ENCODE measurements at places on chromosomes 2 and 18. TPM values are rescaled to one million over a fixed set of nuclear protein-coding genes. Genes with fewer than 3 reads are reported as not detected.

Gene IL1F10
- not detected for total RNA-seq

DNA sequence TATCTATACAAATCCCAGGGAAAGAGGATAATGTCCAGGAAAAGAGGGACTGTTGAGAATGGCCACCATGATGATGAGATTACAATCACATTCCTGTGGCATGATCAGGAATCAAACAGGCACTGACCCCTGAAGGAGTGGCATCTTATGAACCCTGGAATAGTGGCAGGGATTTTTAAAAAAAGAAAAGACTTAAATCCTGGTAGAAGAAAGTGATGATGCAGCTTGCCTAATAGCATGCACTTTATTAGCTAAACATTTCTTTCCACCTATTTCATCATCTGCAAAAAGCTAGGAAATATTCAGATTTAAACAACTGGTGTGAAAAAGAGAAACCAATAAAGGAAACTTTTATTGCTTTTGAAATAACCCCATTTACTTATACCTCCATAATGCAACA is 87.2 kb upstream of the FSHR start:
- no peak for DNase-seq

DNA sequence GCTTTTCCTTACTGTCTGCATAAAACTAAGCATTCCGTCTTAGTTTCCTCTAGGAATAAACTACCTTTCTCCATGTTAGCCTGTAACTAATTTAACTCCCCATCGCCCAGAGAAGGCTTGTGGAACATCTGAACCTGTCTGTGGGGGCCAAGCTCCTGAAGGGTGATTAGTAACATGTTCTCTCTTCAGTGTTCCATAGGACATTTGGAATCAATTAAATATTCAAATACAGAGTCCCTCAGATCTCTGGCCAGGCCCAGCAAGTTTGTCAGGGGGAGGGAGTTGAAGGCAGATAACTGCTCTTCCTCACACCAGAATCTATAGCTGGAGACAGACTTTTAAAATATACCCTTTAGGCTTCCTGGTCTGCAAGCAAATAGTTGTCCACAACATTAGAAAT is 8.8 kb downstream of the RDH14 start:
- no peak for DNase-seq

Gene EMILIN1
- total RNA-seq: 0.17 TPM

Gene TRABD2A
- 3.7 TPM for total RNA-seq

GRCh38 chr2:172639823-172640222 is 83.9 kb downstream of the PDK1 start:
- peak; percentile 91 for DNase-seq

Gene AMMECR1L
- 5.9 TPM for total RNA-seq

Gene IL36B
- not detected for total RNA-seq

GRCh38 chr2:147197754-147198483 is 646.9 kb upstream of the ACVR2A start:
- DNase-seq: no peak

- DNase-seq: no peak
Observed at GRCh38 chr2:75484840-75485239, 75.9 kb downstream of the EVA1A start.

- DNase-seq: no peak
Observed at GRCh38 chr2:190517468-190517867, 17.1 kb downstream of the NEMP2 start.

GRCh38 chr2:161436411-161436810 is 20.3 kb downstream of the TBR1 start:
- DNase-seq: peak; percentile 61

Gene MC2R
- not detected for total RNA-seq

DNA sequence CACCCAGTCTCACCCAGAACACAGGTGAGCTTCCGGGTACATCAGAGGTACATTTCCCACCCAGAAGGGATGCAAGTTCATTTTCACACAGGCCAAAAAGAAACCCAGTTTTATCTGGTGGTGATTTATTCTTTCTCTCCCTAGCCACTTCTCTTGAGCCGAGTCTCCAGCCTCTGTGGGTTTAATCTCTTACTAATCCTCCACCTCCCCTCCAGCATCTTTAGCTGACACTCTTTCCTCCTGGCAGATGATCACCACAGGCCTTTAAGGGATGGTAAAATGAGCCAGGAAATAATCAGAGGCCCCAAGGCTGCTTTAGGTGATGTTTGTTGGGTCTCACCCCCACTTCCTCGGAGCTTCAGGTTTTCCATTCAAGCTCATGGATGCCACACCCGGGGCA is 145.7 kb upstream of the DLX2 start:
- DNase-seq: no peak

GRCh38 chr18:38115201-38115600 is 549.6 kb upstream of the CELF4 start:
- DNase-seq: no peak

GRCh38 chr2:152573168-152573567 is 144.1 kb downstream of the PRPF40A start:
- peak; percentile 79 for DNase-seq

- DNase-seq: peak; percentile 50
Observed at GRCh38 chr18:43277164-43277600, at the start of gene SYT4. TSS of gene SYT4 (minus strand) at chr18:43277490. CDS start at chr18:43277281, 209 bp downstream.

Gene CCDC138
- total RNA-seq: 5.6 TPM

Gene ADD2
- total RNA-seq: 9.5 TPM

DNA sequence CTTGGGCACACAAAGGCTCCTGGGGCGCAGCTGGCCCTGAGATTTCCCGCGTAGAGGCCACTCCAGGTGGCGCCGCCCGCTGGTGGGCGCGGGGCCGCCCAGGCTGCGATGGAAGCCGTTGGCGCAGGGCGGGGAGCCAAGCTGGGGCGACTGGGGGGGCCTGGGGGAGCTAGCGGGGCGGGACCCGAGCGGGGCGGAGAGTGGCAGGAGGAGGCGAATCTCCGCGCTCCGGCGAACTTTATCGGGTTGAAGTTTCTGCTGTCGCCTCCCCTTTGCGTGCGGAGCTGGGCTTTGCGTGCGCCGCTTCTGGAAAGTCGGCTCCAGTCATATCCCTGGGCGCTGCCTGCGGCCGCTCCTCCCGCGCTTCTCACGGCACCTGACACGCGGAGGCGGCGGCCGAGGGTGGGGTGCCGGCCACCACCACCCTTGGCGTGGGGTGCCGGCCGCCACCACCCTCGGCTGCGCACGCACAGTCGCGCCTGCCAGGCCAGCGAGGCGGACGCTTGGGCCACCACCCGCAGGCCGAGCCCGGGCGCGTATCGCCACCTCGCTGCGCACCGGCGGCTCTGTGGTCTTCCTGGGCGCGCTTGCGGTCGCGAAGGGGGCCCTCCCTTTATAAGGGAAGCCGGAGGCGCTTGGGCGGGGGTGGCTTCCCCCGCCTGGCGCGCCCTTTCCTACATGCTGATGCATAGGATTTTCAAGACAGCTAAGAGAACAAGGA is 919 bp upstream of the CYP1B1 start:
- peak; percentile 95 for DNase-seq

DNA sequence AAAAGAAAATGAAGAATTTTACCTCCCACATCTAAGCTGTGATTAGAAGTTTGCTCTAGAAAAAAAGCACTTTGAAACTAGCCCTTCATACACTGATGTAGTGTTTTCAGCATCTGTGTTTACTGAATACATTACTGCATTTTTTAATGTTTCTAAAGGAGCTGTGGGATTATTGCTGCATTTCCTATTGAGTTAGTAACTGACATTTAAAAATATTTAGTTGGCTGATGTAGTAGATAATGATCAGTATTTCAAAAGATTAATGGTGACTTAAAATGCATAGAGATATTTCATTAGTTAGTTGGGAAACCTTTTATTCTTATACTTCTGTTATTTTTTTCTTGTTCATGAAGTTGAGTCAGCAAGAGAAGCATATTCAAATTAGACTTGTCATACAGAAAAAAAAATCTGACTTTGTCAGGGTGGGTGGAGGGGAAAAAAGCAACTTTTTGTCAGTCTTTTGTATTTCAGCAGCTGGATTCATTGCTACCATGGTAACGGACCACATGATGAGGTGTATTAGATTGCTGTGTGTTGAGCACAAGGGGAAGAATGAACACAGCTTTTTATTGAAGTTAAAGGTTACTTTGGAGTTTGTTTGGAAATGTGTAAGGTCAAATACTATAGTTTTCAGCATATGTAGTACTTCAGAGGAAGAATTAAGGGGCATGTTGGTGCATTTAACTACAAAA is at the start of gene DTNA:
DTNA (plus strand) TSS at position 549 of the 692 bp plus-strand sequence. CDS start 45,679 bp downstream, outside the sequence.
- DNase-seq: peak; percentile 93

DNA sequence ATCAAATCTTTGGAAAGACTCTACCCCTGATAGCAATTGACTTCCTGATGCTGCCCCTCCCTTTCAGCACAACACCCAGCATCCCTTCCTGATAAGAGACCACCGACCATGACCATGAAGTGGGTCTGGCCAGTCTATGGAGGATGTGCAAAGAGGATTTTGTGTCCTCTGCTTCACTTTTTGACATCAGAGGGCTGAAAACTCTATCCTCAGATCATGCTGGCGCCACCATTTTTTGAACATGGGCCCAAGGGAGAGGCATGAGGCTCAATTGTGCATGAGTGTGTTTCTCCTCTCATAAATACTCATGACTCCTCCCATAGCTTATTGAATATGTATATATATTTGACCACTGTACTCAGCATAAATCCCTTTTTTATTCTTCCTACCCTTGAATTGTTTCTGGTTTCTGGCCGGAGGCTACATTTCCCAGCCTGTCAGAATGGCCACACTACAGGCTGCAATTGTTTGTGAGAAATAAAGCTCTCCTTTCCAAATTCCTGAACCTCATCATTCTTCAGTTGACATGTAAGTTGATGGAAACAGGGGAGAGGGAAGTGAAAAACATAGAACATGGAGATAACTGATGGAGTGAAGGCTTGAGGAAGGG is 314.1 kb downstream of the MYCN start:
- DNase-seq: no peak

DNA sequence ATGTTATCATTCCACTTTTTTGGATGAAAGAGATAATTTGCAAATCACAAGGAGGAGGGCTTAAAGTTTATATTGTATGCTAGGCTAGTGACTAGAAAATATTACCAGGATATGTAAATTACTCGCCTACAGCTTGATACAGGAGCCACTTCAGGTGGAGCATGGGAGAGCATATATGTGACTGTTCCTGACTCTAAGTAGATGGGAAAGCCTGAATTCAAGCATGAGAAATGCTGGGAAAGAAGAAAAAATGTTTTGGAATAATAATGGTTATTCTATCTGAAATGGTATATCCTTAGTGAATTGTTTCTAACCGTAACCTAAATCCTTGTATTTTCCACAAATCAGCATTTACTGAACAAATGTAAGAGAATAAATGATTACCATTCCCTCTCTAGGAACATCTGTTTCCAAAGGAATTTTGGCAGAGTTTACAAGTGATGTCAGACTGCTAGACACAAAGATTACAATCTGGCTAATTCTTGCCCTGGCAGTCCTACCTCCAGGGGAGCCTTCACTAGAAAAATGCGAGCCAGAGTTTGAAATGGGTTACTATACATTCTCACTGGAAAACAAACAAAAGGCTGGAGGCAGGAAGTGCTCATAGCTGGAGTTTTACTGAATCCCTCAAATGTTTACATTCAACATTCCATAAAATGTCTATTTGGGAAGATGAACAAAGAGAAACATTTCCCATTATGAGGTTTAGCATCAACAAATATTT is 129.4 kb upstream of the MAPRE2 start:
- DNase-seq: peak; percentile 86

- peak; percentile 95 for DNase-seq
Observed at GRCh38 chr18:3603421-3604234, 153.7 kb downstream of the TGIF1 start.

DNA sequence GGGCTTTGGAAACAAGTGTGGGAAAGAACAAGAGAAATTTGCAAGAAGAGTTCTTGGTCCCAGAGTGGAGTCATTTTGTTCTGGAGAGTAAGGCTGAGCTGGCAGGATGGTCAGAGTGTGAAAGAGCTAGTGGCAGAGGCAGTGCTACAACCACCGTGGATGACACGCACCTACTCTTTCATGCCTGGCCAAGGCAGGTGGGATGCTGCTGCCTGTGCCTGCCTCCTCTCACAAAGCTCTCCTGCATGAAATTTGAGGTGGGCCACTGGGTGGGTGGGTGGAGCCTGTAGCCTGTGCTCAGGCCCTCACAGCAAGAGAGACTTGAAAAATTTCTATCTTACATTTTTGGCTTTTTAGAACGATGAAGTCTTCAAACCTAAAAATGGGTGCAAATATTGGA is 9.4 kb upstream of the INO80C start:
- no peak for DNase-seq

DNA sequence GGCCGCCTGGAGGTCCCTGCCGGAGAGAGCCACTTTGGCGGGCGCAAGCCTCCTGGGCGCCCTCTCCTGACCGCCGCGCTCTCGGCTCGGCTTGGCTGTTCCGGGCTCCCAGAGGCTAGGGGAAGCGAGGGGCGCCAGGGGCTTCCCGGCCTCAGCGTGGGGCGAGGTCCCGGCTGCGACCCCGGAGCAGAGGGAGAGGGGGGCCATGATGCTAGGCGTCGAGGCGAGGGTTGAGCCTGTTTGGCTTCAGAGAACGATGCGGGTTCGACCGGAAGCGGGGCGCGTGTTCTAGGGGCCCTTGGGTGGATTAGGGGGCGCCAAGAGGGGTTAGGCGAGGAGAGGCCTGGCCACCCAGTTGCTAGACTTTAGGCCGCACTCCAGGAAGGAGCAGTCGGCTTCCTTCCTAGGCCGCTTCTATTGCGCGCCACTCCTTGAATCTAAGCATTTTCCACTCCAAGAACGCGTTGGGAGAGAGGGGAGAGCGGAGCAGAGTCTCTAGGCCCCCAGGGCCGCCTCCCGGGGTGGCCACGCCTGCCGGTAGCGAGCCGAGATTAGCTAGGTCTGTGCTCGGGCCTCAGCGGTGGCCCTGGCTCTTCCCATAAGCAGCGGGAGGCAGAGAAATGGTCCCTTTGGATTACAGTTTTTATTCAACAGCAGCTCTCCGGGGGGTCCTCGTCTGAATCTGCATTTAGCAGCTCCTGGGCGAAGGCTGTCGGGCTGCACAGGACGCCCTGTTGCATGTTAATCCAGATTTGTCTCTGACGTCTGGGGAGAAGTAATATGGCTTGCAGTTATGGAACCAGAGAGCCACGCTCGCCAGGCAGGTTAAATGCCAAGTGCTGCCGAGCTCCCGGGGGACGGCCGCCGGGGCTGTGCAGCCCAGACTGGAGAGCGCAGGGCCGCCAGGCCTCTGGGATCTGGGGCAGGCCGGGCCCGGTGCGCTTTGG is 11.3 kb downstream of the MEIS1 start:
- DNase-seq: no peak

GRCh38 chr18:50396005-50396660 is 21.3 kb downstream of the SKA1 start:
- DNase-seq: no peak

Gene APOB
- total RNA-seq: not detected

GRCh38 chr2:240670402-240670801 is 12.3 kb downstream of the AQP12B start:
- DNase-seq: no peak

GRCh38 chr18:63422087-63422863 is at the start of gene VPS4B:
TSS of gene VPS4B (minus strand) at chr18:63422476. CDS start at chr18:63422259, 217 bp downstream.
- peak; percentile 99 for DNase-seq

Gene C2orf15
- total RNA-seq: 0.39 TPM

Measured in M059J (cell line).